ENCODE measurements at places on chromosomes 5 and 9. TPM values are rescaled to one million over a fixed set of nuclear protein-coding genes. Genes with fewer than 3 reads are reported as not detected.

- DNase-seq: no peak
Measured at GRCh38 chr9:135531096-135531495, 9.9 kb downstream of the LCN1 start.

The MAN2A1 gene
- total RNA-seq: 42.9 TPM

DNA sequence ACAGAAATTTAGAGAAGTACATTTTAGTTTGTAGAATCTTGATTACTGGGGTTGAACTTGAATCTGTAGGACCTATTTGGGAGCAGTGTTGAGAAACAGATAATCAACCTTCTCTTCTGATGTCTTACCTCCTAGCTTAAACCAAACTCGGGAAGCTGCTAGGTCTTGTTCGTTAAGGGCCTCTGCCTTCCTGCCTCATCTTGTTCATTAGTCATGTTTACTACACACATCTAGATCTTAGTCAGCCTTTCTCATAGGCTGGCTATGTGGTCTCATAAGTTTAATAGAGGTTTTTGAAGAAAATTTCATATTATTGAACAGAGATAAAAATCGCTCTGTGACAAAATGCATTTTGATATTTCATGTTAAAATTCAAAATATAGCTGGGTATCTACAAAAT is 331.0 kb upstream of the EDIL3 start:
- no peak for DNase-seq

- no peak for DNase-seq
Measured at GRCh38 chr5:111017731-111018130, 53.8 kb upstream of the TSLP start.
